Lung microvascular endothelial cell (primary cell): ENCODE measurements at places on chromosomes 6 and 20.

DNA sequence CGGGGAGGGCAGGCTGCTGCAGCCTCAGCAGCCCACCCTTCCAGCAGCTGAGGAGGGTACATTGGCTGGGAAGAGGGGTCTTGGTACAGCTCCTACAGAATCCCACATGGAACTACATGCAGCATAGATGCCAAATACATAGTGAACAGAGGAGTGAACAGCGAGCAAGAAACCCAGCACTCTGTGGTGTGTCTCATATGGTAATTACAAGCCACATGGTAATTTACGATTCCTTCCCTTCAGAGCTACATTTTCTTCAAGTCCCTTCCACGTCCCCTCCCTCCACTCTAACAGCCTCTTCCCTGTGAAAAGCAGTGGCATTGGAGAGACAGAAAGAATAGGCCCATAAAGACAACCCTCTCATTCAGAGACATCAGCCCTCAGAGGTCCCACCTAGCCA is 167.7 kb downstream of the SYNDIG1 start:
- no peak for DNase-seq

DNA sequence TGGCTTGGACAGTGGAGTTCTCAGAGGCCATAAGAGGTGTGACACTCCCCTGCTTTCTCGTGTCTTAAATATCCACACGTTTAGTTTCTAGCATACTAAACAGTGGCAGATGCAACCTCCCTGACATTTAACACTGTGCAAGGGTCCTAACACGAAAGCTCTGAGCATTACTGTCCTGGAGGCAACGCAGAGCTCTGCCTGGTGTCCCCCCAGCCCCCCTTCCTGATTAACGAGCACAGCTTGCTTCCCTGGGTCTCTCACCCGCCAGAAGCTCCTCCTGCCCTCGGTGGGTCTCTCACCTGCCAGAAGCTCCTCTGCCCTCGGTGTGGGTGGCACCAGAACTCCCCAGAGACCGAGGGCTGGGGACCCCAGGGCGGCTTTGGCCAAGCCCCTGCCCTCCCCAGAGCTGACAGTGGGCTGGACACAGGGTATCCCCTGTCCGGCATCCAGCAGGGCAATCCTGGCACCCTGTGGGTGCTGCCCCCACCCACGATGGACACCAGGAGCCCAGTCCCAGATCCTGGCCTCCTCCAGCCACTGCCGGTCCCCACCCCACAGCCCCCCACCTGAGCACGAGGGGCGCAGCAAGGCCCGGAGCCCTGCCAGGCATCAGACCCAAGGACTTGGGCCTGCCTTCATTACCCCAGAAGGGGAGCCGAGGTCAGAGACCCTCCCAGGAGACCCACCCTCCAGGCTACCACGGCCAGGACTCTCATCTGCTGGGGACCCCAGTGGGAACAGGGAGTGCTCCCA is 12.4 kb upstream of the KCNQ2 start:
- no peak for DNase-seq

DNA sequence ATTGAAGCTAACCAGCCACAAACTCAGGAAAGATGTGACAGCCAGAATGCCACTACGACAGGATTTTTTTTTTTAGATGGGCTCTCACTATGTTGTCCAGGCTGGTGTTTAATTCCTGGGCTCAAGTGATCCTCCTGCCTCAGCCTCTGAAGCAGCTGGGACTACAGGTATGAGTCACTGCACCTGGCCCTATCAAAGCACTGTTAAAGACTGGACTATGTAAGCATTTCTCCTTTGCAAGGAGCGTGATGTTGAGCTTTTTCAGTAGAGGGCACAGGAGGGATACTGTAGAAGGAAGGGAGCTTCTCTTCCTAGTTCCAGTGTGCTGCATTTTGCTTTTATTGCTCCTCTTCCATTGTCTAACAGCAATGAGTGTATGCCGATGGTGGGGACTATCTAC is 35.8 kb downstream of the ZBTB9 start:
- DNase-seq, result no peak

DNA sequence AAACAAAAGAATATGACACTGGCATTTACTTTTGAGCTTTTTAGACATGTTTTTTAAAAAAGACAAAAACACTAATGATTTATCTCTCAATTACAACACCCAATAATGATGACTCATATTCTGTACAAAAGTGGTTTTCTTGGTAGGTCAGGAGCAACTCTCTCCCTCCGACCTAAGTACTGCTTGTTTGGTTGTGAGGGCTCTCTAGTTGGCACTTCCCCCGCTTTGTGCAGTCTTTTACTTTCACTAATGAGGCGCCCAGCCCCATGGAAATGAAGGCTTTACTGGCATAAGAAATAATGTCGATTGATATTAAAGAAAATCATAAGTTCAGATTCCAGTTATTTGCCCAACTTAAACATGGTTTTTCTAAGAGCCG is 1.3 kb downstream of the KPNA5 start:
- peak; percentile 30 for DNase-seq
